ENCODE measurements at places on chromosomes 12 and 14.

DNA sequence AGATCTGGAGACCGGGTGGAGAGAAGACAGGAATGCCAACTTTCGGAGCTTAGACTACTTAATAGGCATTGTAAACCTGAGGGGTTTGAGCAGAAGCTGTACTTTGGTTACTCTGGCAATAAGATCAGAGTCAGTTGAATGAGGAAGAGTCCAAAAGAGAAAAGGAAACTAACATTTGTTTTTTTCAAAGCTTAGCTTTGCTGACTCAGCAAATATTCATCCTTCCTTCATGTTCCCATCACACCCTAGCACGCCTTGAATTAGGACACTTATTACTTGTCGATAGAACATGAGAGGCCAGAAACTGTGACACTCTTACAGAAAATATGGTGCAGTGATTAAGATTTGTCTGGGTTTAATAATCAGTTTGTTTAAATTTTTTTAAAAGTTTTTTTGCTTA, 266.9 kb upstream of the ATP2B1 start:
- no peak for DNase-seq

- no peak for DNase-seq
These were observed 33.6 kb upstream of the COX6A1 start for GRCh38 chr12:120404271-120404670.

DNA sequence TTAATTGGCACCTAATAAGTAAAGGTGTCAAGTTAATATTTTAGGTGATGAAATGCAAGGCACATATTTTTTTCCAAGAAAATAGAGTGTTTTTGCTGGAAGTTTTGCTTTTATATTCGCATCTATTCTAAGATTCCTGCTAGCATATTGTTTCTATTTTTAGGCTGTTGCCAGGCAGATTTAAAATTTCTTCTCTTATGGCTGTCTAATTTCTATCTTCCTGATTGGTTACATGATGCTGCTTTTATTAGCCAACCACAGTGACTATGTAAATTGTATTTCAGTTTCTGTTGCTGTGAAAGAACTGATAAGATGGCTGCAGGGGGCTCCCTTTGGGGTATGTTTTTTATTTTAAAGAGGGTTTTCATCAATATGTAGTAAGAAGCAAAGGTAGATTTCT, 42.7 kb downstream of the ATF7IP start:
- DNase-seq: no peak

- no peak for DNase-seq
These were observed 663.4 kb downstream of the TMTC2 start for GRCh38 chr12:83349907-83350611.

DNA sequence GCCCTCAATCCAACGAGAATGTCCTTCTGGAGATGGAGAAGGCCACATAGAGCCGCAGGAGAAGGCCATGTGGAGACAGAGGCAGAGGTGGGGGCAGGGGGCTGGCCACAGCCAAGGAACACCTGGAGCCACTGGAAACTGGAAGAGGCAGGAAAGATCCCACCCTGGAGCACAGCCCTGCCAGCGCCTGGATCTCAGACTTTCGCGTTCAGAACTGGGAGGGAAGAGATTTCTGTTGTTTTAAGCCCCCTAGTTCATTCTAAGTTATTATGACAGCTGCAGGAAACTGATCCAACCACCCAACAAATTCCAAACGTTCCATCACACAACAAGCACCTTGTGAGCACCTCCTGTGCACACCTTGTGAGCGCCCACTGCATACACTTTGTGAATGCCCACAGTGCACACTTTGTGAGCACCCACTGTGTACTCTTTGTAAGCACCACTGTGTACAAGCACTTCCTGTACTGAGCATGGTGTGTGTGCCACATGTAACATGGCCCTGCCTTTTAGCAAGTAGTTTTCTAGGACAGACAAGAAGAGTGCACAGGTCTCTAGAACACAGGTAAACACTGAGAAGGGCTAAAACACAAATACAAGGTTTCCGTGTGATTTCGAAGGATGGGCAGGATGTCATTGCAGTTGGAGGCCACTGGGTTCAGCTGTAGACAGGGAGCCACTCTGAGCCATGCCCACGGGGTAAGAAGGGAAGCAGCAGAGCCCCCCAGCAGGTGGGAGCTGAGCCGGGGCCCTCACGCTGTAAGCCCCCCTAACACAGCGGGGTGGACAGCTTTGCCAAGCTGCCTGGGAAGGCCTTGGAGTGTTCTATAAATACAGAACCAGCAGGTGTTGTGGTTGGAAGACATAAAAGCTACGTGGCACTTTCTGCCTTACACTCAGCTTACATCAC, 15.4 kb downstream of the RIMBP2 start:
- DNase-seq: no peak

- peak; percentile 94 for DNase-seq
These were observed at the start of gene RAP1B for GRCh38 chr12:68610370-68611093. Gene RAP1B (plus strand): TSS chr12:68610899. CDS start chr12:68648725, 37,826 bp downstream.

- DNase-seq: no peak
These were observed 39.8 kb downstream of the NOPCHAP1 start for GRCh38 chr12:105025890-105026289.

GRCh38 chr12:28025821-28026505, 53.4 kb upstream of the PTHLH start:
- DNase-seq: no peak

GRCh38 chr12:124726596-124727263, 136.9 kb downstream of the SCARB1 start:
- no peak for DNase-seq

DNA sequence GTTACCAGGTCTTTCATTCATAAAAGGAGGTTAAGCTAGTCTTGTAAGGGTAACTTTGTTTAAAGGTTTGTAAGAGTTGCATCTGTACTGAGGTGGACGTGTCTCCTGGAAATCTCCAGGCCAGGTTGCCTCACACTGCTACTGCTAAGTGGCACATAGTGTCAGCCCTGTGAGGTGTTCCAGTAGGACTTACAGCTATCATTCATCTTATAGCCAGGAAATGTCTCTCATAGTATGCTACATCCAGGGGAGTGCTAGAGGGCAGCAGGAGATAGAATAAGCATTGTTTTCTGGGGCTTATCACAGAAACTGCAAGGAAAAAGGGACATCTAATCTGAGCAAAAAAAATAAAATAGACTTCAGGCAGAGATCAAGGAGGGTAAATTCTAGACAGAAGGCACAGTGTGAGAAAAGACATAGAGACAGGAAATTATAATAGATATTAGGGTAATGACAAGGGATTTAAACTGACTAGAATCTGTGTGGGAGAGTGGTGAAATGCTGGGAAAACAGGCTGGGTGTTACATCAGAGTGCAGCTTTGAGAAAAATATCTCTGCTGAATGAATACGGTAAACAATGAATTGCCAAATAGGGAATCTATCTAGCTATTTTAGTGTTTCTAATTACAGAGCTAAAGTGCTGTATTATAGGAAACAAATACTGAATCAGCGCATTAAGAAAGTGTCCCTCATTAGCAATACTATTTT, 205.1 kb upstream of the ABCD2 start:
- no peak for DNase-seq

DNA sequence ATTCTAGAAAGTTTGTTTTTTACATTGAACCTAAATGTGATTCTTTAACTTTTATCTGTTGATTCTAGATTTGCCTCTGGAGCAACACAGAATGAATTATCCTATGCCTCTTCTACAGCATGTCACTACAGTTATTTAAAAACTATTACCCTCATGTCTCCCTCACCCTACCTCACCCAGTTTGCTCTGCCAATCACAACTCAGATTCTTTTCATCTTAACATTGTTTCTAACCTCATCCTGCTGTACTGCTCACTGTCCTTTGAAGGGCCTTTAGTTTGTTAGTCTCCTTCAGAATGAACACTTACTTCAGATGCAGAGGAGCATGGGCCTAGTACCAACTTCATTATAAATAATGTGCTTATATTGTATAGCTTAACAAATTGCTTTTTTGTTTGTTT, 21.5 kb downstream of the YLPM1 start:
- no peak for DNase-seq

- DNase-seq: no peak
These were observed 112.5 kb downstream of the RIN3 start for GRCh38 chr14:92626041-92626440.

- DNase-seq: no peak
These were observed 13.5 kb downstream of the OR5AU1 start for GRCh38 chr14:21142357-21142756.

GRCh38 chr12:132449565-132450417, 40.2 kb upstream of the FBRSL1 start:
- DNase-seq: peak; percentile 38

DNA sequence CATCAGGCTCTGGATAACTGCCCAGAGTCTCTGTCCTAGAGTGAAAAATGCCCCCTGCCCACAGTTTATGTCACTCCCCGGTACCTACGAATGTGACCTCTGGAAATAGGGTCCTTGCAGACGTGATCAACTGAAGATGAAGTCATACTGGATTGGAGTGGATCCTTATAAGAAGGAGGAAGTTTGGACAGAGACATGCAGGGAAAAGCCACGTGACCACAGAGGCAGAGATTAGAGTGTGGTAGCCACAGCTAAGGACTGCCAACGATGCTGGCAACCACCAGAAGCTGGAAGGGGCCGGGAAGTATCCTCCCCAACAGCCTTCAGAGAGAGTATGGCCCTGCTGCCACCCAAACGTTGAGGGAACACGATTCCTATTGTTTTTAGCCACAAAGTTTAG, 101.2 kb upstream of the NCOR2 start:
- DNase-seq: no peak

DNA sequence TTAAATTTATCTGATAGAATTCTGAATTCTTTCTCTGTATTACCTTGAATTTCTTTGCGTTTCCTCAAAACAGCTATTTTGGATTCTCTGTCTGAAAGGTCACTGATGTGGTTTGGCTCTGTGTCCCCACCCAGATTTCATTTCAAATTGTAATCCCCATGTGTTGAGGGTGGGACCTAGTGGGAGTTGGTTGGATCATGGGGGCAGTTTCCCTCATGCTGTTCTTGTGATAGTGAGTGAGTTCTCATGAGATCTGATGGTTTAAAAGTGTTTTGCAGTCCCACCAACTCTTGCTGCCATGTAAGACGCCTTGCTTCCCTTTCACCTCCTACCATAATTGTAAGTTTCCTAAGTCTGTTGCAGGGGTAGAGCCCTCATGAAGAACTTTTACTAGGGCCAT, 34.1 kb upstream of the OR6J1 start:
- no peak for DNase-seq

GRCh38 chr14:61573748-61574513, 121.4 kb upstream of the HIF1A start:
- DNase-seq: peak; percentile 18

DNA sequence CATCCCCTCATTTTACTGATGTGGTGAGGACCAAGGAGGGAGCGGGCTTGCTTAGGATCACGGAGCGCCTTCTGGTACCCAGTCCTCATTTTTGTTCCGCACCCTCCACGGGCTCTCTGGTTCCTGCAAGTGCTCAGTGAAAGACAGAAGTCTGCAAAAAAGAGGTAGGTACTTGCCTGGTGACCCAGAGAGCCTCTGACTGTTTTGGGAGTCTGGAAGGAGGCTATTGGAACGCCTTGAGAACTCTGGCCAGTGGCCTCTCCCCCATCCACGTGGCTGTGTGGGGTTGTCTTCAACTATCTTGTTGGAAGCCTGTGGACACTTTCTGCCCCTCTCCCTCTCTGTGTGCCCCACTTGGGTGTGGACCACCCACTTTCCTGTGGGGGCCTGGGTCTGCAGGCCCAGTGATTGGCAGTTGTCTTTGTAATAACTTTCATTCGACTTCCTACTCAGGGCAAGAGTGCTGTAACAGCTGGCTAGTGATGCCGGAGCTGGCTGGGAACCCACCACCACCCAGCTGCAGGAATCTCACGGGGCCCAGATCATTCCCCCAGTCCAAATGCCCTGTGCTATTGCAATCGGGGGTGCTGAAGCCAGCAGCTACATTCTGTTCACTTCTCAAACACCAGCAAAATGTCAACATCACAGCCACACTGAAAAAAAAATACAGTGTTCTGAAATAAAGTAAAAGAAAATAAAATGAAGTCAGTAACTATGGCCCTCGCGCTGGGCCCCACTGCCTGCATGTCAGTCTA, 122.8 kb downstream of the PRMT8 start:
- DNase-seq: no peak

DNA sequence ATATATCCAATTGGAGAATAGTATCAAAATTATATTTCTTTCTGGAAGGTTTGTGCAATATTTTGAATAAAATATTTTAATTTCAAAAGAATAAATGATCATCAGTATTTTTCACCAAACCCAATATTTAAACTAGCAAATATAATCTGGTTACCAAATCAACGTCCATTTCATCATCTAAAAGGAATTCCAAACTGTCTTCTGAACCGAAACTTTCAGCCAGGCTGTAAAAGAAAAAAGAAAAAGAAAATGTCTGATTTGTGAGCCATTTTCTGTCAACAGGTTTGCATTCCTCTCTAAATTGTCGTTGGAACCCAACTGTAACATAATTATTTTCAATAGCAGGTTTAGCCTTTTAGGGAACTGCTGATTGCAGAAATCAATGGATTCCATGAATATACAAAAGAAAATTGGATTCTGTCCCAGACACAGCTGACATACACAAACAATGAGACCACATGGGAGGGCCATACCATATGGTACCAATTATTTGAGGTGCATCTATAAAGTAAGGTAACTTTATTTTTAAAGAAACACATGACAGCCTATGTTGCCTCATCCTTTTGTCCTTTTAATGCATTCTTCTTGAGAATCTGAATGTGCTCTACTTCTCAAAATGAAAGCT, 22.7 kb downstream of the SNRPF start:
- no peak for DNase-seq

- DNase-seq: no peak
These were observed 160.3 kb upstream of the ABCD2 start for GRCh38 chr12:39779768-39780340.

DNA sequence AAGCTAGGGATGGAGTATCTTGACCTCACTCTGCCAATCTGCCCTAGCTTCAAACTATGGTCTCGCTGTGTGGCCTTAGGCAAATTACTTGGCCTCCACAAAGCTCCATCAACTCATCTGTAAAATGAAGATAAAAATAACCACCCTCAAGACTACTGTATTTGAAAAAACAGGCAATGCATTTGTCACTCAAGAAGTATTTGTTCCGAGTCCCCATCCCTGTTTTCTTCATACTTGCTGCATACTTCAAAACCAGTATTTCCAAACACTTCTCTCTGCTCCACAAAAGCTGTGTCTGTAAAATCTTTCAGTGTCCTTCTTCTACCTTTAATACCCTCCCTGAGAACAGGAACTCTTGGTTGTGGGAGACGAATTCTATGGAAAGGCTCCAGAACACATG, 47.9 kb downstream of the GTF2A1 start:
- DNase-seq: no peak

- peak; percentile 63 for DNase-seq
These were observed 21.2 kb downstream of the ASB2 start for GRCh38 chr14:93954900-93955849.

- DNase-seq: peak; percentile 12
These were observed 711 bp downstream of the SBNO1 start for GRCh38 chr12:123363740-123364531.

- DNase-seq: no peak
These were observed 102.7 kb downstream of the GPR135 start for GRCh38 chr14:59362513-59362912.

All from CD8-positive, alpha-beta T cell (primary cell).